ENCODE measurements at places on chromosomes 5 and 9.

- no peak for DNase-seq
Observed at GRCh38 chr5:75668445-75668844, 48.8 kb downstream of the POC5 start.

DNA sequence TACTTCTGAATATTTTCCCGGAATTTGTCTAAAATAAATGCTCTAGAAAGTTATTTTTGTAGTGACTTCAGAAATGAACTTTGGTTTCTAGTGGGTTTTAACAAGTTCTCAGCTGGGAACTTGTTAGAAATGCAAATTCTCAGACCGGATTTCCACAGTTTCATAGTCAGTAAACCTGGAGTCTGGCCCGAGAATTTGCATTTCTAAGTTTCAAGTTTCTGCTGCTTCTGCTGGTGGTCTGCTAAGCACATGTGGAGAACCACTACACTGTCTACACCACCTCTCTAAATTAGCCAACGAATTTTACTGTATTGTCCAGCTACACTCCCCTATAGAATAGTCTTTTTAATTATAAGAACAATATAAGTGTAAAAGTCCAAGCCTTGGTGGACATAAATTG, 208.0 kb downstream of the CHSY3 start:
- no peak for DNase-seq

GRCh38 chr9:81605170-81605670, 84.1 kb downstream of the TLE1 start:
- DNase-seq, result no peak

DNA sequence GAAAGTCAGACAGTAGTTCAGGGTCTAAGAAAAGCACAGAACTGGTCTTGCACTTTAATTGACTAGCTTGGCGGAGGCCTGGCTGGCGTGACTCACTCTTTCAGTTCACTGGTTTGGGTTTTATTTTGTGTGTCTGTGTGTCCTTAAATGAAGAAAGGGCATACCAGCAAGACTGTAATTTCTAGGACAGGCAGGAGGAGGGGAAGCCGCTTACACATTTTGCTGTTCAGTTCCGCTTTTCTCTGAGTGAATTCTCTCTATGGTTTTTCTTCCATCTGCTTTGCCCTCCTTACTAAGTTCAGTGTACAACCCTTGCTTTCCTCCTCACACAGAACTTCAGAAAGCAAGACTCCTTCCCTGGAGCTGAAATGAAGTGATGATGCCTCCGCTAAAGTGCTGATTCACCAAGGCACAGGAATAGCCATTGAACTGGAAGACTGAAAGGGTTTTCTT, 150.8 kb downstream of the MEF2C start:
- no peak for DNase-seq

GRCh38 chr9:132983491-132984201, 5.2 kb downstream of the GFI1B start:
- DNase-seq, result no peak

DNA sequence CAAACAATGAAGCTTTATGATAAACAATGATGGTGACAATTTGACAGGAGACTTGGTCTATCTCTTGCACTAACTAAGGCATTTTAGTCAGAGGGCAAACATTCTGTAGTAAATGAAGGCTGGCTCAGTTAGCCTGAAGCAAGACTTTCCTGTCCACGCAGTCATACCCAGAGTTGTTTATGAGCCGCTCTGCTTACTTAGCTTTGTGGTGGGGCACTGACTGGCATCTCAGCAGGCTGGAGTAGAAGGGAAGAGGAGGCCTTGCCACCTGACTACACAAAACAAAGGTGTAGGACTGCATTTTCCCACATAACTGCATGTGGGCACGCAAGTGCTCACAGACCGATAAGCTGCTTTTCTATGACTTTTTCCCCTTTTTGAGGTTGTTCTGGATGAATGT, 133.7 kb upstream of the EPB41L4A start:
- no peak for DNase-seq

DNA sequence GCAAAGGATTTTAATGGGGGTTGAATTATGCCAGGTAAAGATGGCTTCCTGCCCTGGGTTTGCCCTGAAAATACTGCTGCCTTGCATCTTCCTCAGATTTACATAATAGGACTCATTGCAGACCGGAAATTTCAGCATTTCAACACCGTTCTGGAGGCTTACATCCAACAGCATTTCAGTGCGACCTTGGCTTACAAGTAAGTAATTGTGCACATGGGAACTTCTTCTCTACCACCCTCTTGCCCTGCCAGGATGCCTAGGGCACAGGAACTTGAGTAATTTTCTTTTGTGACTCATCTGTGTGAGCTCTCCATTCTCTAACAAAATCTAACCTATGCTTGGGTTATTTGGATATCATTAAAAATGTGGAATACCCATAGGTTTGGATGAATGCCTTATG, 80.2 kb downstream of the DOCK2 start:
- DNase-seq, result no peak

DNA sequence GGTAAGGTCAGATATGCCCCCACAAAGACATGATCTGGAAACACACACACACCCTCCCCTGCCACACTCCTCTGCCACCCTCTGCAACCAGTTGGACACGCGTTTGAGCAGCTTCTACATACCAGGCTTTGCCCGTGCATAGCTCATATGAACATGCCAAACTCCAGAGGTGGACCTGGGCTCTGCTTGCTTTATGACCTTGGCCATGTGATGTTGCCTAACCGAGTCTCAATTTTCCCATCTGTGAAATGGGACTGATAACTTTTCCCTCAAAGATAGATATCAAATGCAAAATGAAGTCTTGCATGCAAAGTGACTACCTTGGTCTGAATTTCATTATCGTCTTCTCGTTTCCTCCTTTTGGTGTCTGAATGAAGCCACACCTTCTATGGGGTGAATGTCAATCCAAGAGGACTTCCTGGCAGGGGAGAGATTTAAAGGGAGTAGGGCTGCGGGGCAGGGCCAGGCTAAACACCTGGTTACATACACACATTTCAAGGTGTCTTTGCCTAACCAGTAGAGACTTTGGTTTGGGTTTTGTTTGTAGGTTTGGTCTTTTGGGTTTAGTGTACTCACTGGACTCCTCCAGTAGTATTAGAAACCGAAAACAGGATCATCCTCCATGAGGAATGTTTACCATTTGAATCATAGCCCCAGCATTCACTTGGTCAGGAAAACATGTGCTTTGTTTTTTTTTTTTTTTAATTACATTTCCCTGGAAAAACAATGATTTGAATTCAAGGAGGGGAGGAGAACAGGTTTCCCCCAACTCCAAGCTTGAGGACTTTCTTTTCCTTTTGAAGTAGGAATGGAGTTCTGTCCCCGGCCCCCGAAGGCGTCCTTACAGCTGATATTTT, 63.2 kb downstream of the COL27A1 start:
- no peak for DNase-seq

DNA sequence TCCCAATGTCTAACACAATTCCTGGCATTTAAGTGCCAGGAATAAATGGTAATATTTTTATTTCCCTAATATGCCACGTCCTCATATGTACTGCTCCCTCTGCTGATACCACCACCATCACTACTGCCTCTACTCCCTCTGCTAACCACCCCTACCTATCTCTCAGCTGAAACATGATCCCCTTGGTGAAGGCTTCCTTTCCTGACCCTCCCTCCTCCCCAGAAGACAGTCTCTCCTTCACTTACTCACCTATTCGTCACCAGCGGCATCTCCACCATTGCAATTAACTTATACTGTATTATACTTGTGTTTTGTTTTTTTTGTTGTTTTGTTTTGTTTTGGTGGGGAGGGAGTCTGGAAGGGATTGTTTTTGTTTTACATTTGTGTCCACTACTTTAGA, 4.8 kb downstream of the DENND1A start:
- no peak for DNase-seq

DNA sequence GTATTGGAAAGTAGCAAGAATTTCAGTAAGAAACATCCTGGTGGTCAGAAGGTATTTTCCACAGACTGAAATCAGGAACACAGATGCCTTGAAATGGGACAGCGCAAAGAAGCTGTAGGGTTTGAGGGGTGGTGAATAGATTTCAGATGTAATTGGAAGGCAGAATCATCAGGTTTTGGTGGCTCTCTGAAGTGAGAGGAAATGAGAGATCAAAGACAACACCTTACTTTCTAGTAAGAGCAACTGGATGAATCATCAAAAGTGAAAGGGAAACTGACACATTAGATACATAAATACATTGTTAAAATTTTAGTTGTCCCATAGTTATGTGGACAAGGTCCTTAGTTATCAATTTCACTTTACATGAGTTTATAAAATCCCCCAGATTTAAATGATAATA, 188.2 kb upstream of the SLC27A6 start:
- DNase-seq, result no peak

- no peak for DNase-seq
Observed at GRCh38 chr5:133753856-133754255, 141.5 kb upstream of the FSTL4 start.

DNA sequence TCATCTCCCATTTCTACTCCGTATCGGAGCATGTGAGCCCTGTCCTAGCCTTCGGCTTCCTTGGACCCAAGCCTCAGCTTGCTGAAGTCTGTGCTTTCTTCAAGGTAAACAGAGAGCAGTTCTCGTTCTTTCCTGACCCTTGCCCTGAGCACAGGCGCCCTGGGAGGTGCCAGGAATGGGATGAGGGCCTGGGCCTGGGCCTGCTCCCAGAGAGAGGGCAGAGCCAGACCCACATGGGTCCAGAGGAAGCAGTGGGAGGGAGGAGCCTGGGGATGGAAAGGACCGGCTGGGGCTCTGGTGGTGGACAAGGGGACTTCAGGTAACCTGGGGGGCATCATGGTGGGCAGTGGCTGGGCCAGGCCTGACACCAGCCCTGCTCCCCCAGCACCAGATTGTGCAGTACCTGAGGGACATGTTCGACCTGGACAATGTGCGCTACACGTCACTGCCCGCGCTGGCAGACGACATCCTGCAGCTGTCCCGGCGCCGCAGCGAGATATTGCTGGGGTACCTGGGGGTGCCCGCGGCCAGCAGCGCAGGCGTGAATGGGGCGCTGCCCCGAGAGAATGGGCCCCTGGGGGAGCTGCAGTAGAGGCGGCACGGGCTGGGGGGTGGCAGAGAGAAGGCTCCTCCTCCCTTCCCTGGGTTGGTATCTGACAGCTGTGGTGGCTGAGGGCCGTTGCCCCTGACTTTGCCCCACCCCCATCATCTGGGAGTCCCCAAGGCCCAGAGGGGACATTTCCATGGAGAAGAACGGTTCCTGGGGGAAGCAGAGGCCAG, 10.9 kb upstream of the DOLPP1 start:
- no peak for DNase-seq

GRCh38 chr5:149071756-149072155, 8.9 kb upstream of the SH3TC2 start:
- DNase-seq, result no peak

GRCh38 chr5:126869005-126869451, 92.1 kb downstream of the LMNB1 start:
- DNase-seq, result no peak

DNA sequence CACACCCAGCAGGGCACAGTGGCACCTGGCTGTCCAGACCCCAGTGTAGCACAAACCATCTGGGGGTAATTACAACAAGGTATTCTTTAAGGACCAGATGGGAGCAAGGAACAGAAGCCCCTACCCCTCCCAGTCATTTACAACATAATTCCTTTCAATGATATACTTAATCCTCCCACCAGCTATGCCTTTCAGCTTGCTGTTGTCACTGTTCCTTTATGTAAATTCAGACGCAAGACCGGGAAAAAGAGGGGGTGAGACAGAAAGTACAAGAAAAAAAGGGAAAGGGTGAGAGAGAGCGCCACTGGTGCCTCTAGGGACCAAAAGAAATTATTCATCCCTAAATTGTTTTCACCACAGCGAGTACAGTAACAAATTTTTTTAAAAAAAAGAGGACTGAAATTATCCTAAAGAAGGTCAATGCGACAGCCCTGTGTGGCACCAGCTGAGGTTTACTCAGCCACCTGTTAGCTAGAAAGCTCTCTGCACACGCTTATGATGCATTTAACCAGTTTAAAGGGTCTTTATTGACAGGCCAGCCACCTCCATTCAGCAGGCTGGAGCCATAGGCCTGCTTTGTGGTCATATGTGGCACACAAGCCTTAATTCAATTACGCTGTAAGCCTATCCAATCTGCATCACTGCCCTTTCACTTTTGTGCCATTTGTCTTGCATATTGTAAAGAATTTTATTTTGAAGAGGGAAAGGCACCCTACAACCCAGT, 210.2 kb upstream of the ISL1 start:
- no peak for DNase-seq

GRCh38 chr5:112935675-112936074, 13.6 kb upstream of the REEP5 start:
- no peak for DNase-seq

GRCh38 chr9:81410201-81410600, 279.1 kb downstream of the TLE1 start:
- no peak for DNase-seq

DNA sequence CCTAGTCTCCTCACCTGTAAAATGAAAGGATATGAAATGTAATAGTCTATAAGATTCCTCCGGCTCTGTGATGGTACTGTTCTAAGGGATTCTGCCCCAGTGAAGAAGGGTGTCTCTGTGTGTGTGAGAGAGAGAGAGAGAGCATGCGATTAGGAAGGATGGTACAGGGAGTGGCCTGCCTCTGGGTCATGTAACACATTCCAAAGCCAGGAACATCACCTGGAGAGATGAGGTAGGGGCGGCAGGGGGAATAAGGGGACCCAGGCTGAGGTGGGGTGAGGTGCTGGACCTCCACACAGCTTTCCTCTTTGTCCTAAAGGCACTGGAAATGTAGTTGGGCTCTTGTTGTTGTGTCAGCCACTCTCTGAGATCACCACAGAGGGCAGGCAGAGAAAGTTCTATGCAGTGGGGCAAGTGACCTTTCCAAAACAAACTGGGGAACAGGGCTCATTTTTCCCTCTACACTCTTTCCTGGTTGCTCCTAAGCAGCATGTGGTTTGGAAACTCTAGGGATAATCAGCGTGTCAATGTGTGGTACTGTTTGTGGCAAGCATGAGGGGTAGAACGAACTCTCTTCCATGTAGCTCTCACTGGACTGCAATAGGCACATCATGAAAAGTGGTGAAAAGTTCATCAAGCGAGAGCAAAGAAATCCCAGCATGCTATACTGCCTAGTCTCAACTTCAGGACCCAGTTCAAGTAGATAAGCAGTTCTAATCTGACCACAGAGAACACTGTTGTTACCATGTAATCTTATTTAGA, 65.0 kb downstream of the SEMA6A start:
- DNase-seq, result no peak

GRCh38 chr9:36603006-36603405, 30.3 kb downstream of the MELK start:
- DNase-seq, result no peak

GRCh38 chr5:36658038-36658756, 51.8 kb downstream of the SLC1A3 start:
- DNase-seq, result no peak

Data from esophagus squamous epithelium (tissue), 5 donors.